Tongue (tissue), 3 donors: ENCODE measurements at places on chromosomes 2 and 18. TPM values are rescaled to one million over a fixed set of nuclear protein-coding genes. Genes with fewer than 3 reads are reported as not detected.

DNA sequence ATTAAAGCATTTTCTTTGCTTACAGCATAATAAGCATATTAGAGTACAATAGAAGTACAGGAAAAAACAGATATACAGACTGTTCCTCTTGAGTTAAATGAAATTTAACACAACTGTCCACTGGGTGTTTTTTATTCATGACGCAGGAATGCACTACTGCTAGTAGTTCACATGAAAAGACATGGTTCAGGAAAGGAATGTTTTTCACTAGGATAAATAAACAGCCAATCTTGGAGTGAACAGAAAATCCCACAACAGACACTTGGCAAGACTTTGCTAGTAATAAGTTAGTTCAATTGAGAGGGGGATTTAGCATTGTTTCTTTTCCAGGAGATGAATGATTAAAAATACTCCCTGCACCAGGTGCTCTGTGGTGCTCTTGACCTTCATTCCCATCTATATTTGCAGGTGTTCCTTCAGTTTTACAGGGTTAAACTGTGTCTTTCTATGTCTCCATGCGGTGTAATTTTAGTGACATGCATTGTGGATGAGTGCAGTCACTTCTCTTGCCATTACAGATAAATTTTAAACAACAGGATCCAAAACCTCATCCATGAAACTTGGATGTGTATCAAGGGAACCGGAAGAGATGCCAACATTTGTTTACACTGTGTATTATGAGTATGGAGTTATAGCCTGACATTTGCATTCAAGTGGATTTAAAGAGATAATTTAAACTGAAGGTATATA, 796.6 kb downstream of the DSC3 start:
- peak; percentile 60 for DNase-seq

The KCNG3 gene
- 0.62 TPM for total RNA-seq

The IL18RAP gene
- total RNA-seq: 0.31 TPM

- DNase-seq: no peak
These were observed 37.0 kb upstream of the TTN start for GRCh38 chr2:178844269-178844668.

DNA sequence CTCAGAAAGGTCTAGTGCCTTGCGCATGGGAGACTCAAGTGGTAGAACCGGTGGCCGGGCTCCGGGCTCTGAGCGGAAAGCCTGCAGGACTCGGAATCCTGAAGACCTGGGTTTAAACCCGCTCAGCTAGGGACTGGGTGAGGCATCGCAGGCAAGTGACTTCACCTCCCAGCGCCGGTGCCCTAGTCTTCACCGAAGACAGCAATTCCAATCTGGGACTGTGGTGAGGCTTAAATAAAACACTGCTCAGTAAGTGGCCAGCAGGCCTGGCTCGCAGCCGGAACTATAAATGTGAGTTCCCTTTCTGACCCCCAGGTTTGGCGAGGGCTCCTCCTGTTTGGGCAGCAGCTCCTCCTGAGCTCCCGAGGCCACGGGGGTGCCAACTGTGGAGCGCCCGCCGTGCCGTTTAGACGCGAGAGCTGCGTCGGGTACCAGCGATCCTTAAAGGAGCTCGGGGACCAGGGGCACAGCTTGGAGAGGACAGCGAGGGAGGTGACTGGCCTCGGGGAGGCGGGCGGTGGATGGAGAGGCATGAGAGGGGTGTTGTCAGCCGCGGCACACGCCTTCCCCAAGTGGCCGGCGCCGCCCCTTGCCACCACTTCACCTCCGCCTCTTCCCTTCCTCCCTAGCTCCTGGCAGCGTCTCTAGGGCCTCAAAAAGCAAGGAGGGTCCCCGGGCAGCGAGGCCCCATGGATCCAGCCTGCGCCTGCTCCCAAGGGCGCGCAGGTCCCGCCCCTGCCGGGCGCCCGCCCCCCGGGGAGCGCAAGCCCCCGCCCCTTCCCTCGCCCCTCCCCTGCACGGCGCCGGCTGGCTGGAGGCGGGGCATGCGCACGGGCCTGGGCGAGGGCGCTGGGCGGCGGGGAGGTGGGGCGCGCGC, 757 bp upstream of the MTCL1 start:
- peak; percentile 95 for DNase-seq

The MALT1 gene
- total RNA-seq: 22.2 TPM

The INO80D gene
- total RNA-seq: 21.1 TPM

The MERTK gene
- total RNA-seq: 6.3 TPM

- peak; percentile 30 for DNase-seq
These were observed 39.4 kb upstream of the ZNF397 start for GRCh38 chr18:35201256-35201931.
